ENCODE measurements at places on chromosomes 5 and 9.

- no peak for DNase-seq
Measured at GRCh38 chr9:29212397-29213387, 1639.4 kb upstream of the C9orf72 start.

- no peak for DNase-seq
Measured at GRCh38 chr5:87094833-87095232, 172.8 kb upstream of the RASA1 start.

GRCh38 chr5:59575648-59576445, 317.7 kb downstream of the PDE4D start:
- DNase-seq = no peak

GRCh38 chr5:138337685-138338410, at the start of gene FAM53C:
FAM53C (plus strand) TSS chr5:138338266; CDS start chr5:138341336, 3,070 bp downstream.
- peak; percentile 97 for DNase-seq

DNA sequence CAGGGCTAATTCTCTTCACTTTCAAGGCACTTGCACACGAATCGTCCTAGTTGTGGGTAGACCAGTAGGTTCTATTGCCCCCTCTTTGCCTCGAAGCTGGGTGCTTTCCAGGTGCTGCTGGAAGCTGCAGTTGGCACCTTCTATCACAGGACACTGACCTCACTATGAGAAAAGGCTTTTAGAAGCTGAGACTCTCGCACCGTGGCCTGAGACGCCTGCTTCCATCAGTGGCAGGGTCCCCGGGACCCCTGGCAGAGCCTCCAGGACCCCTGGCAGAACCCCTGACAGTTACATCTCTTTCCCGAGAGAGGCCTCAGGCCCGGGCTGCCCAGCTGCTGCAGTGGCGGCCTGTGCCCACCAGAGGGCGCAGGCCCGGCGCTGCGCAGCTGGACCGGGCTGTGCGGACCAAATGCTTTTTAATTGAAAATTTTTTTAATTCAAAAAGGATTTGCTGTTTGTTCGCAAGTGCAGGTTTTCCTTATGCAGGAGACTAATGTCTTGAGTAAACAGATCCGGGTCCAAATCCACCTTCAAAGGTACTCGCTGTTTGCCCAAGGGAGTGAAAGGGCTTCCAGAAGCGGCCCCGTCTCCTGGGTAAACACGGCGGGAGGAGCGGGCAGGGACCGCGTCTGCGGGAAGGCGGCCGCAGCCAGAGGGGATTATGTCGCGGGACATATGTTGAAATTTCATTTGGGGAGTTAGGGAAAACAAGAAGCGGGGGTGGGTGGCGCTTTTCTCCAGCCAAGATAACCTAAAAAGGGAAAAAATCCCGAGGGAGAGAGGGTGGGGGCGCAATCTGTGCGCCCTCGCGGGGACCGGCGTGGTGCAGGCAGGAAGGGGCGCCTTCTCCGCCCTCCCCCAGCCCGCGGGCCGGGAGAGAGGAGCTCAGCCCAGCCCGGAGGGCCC, 114.5 kb upstream of the LMX1B start:
- peak; percentile 80 for DNase-seq

GRCh38 chr5:65779643-65780042, 57.6 kb downstream of the NLN start:
- DNase-seq = no peak

DNA sequence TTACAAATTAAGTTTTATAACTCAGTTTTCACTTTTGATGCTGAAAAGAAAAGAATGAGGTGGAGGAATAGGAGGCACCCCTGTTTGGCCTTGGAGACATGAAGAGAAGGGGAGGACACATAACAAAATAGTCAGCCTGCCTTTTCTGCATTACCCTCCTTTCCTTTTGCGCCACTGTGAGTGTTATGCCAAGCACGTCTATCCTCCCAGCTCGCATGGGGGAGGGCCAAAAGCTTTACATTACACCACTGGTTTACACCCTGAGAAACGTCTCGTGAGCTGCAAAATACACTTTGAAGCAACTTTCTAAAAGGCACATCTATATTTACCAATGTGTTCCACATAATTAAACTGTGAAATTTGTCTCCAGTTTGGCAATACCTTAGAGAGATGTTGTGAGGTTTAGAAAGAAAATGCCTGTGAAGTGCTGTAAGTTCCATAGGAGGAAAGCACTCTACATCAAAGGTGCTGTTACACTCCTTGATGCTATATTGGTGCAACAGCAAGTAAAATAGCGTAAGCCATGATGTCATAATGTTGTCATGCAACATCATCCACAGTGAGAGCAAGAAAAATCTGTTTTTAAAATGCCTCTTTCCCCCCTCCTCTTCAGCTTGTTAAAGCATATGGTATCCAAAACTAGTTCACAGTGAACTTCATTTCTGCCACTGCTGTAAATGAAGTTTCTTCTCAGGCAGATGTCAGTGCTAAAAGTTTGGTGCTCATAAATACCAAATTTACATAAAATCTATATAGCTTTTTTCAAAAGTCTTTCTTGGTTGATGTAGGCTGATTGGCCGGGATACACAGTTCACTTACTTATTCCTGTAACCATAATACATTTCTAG, 50.3 kb downstream of the CETN3 start:
- DNase-seq = no peak

- DNase-seq = peak; percentile 87
Measured at GRCh38 chr5:72305194-72306142, 14.6 kb downstream of the MRPS27 start.

DNA sequence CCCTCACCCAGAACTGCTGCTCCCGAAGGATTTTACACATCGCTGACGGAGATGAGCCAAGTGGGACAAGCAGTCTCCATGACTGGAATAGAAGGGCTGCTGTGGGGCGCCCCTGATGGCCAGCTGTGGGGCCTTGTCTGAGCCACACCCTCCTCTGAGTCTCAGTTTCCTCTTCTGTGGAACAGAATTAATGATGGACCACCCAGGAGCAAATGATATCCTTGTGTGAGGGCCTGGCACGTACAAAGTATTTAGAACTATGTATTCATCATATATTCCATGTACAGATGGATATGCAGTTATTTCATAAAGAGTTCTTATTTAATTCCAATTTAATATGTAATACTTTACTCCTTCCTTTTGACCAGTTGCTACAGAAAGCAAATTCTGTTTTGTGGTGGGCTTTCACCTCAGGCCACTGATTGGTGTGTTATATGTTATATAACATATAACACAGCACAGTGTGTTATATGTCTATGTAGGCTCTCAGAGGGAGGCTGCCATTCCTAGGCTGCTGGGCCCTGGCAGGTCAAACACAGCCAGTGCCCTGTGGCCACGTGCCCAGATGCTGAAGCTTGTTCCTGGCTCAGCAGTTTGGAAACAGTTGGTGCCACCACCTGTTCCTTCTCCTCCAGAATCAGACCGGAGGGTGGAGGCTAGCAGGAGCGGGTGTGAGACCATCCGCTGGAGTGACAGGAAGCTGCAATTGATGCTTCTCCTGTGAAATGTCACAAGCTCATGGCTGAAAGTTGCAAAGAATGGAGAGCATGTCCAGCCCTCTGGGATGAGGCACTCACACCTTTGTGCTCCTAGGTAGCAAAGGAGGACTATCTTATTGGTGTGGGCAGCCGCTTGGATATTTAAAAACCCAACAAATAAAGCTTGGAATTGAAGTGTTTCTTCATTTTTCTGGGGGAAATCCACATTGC, 4.4 kb upstream of the FGD3 start:
- DNase-seq = no peak

- DNase-seq = no peak
Measured at GRCh38 chr5:89686081-89686765, 723.3 kb downstream of the CETN3 start.

All from Karpas-422 (cell line).